Dorsolateral prefrontal cortex (tissue), 122 donors: ENCODE measurements at places on chromosomes 13 and 19.

GRCh38 chr13:109803825-109804224 is 17.4 kb upstream of the IRS2 start:
- no peak for DNase-seq

DNA sequence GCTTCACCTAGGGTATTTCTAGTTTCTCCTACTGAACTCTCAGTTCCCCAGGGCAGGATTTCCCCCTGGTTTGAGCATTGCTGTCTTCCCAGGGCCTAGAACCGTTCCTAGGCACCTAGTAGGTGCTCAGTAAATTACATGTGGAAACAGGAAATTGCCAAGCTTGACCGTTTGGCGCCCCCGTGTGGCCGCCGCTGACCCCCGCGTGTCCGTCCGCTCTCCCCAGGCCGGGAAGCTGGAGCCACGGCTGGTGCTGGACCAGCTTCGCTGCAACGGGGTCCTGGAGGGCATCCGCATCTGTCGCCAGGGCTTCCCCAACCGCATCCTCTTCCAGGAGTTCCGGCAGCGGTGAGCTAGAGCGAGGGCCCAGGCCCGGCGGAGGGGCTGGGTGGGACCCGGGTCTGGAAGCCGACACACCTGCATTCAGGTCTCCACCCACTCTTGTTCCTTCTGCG is 55.5 kb downstream of the MYH14 start:
- DNase-seq, result no peak

DNA sequence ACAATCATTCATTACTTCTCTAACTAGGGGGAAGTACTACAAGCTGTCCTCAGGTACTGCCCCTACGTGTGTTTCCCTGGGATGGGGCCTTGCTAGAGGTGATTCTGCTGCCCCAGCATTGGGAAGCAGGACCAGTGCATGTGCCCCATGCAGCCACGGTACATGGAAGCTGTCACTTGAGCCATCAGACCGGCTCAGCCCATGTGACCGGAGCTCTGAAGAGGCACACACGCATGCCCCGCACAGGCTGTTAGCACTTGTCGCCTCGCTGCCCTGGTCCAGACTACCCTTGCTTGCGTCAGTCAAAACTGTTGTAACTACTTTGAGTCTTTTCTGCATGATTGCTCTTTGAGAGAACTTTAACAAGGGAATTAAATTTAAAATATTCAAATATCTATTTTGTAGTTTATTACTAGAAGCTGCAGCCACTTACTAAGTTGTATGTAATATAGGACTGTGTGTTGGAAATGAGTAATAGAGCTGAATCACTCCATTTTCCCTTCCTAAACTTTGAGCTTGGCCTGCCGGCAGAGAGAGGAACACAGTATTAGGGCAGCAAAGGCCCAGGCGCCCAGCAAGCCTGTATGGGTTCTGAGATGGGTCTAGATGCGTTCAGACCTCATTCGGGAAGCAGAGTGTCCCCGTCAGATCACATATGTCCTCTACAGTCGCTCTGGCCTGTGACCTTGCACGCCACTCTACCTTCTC is 42.2 kb downstream of the DHRS12 start:
- DNase-seq, result no peak

DNA sequence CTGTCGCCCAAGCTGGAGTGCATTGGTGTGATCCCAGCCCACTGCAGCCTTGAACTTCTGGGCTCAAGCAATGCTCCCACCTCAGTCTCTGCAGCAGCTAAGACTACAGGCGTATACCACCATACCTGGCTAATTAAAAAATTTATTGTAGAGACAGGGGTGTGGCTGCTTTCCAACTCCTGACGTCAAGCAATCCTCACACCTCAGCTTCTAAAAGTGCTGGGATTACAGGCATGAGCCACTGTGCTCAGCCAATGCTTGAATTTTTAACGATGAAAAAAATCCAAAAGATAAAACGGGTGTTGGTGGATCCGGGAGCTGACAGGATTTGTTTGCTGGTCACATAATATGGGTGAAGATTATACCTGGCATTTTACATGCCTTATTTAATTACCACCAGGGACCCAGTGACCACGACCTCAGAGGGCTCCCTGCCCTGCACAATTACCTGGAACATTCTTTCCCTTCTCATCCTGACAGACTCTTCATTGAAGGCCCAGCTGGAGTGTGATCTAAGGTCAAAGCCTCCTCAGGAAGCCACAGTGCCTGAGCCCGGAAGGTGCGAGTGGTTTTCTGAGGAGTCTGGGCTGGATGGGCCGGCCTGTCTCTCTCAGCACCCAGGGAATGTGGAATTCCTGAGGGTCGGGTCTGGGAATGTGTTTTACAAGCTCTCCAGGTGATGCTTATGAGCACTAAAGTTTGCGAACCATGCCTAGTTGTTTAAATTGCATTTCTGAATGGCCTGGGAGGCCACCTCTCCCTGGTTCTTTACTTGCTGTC is 193.3 kb downstream of the USP12 start:
- no peak for DNase-seq

DNA sequence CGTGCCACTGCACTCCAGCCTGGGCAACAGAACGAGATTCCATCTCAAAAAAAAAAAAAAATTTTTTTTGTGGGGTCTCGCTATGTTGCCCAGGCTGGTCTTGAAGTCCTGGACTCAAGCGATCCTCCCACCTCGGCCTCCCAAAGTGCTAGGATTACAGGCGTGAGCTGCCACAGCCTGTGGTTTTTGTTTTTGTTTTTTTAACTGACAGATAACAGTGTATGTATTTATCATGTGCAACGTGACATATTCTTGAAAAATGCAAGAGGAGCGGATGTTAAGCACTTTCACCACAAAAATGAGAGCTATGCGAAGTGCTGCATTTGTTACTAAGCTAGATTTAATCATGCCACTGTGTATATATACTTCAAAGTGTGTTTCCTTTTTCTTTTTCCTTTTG is 49.0 kb downstream of the ARHGEF18 start:
- no peak for DNase-seq

DNA sequence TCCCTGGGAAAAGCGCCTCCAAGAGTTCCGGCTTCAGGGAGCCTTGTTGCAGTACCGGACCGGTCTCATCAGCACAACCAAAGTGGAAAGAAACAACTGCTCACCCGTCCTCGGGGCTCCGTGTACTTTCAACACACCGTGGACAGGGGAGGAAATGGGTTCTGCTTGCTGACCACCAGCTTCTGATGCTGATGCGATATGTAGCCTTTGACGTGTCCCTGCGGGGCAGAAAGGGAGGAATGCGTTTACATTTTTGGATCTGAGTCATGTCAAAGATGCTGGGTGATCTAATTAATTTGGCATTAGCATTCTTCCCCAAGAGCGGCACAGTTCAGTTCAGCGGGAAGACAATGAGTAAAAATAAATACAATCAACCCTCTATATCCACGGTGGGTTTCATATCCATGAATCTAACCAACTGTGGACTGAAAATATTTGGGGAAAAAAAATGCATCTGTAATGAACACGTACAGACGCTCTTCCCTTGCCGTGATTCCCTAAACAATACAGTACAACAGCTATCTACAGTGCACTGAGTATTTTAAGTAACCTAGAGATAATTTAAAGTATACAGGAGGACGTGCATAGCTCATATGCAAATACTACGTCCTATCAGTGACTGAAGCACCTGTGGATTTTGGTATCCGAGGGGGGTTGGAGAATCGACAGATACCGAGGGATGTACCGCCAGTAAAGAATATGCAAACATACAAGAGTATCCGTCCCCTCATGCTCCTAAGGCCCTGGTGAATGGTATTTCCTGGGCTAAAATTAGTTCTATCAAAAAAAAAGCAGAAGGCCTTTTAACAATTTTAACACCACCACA is 19.8 kb downstream of the PROZ start:
- DNase-seq, result no peak

DNA sequence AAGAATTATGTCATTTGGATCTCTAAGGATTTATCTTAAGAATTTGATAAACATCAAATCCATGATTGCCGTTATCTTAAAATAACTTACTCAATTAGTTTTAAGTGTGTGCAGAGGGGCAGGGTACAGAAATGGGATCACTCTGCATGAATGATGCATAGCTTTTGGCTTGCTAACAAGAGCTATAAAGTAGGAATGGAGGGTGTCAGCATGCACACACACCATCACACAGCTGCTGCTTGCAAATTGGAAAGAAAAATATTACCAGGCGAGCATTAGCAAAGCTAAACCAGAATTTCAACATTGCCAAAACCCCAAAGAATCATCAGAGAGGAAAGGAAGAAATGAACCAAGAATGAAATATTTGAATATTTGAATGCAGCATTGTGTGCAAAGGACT is 580.6 kb downstream of the LMO7 start:
- no peak for DNase-seq

DNA sequence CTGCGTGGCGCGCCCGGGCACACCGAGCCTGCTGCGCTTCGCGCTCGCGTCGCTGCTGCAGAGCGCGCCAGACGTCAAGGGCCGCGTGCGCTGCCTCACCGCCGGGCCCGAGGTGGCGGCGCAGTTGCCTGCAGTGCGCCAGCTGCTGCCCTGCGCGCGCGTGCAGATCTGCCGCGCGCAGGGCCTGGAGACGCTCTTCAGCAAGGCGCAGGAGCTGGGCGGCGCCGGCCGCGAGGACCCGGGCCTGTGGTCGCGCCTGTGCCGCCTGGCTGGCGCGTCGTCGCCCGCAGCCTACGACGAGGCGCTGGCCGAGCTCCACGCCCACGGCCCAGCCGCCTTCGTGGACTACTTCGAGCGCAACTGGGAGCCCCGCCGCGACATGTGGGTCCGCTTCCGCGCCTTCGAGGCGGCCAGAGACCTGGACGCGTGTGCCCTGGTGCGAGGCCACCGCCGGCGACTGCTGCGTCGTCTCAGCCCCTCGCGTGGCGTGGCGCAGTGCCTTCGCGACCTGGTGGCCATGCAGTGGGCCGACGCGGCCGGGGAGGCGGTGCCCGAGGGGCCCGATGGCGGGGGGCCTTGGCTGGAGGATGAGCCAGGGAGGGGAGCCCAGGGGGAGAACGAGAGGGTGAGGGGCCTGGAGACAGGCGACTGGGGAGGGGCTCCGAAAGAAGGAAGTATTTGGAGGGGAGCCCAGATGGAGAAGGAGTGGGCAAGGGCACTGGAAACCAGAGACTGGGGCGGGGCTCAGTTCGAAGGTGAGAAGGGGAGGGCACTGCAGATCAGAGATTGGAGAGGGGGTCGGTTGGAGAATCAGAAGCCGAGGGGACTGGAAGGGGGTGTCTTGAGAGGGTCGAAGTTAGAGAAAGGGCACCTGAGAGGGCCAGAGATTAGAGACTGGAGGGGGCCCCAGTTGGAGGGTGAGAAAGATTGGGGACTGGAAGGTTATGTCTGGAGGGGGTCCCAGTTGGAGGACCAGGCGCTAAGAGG is 24.7 kb downstream of the ZSWIM9 start:
- DNase-seq, result no peak

DNA sequence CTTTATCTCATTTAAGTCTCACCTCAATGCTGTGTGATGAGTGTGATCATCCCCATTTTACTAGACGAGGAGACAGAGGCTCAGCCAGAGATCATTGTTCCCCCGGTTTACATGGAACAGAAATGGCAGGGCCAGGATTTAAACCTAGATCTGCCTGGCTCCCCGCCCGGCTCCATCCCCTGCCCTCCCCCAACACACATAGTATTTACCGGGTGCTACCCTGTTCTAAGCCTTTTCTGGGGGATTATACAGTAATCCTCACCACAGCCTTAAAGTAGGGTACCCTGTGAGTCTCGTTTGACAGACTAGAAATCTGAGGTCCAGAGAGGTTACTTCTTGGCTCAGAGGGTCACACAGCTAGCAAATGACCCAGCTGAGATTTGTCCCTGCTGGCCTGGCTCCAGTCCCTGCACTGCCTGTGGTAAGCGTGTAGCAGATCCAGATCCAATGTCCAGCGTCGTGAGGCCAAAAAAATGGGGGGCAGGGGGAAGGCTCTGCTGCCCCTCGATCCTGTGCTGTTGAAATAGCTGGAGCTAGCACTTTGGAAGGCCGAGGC is 3.8 kb upstream of the KLC3 start:
- no peak for DNase-seq

DNA sequence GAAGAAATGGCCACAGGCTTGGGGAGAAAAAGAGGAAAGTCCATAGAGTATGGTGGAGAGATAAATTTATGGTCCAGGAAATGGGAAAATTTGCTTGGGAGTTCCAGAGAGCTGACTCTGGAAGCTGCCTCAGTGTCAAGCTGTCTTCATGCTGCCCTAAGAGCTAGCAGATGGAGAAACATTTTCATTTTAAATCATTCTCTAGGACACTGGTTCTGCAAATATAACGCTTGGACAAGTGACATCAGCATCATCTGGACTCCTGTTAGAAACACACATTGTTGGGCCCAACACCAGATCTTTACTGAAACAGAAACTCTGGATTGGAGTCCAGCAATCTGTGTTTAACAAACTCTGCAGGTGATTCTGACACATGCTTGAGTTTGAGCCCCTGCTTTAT is 592.0 kb upstream of the KLF12 start:
- no peak for DNase-seq

DNA sequence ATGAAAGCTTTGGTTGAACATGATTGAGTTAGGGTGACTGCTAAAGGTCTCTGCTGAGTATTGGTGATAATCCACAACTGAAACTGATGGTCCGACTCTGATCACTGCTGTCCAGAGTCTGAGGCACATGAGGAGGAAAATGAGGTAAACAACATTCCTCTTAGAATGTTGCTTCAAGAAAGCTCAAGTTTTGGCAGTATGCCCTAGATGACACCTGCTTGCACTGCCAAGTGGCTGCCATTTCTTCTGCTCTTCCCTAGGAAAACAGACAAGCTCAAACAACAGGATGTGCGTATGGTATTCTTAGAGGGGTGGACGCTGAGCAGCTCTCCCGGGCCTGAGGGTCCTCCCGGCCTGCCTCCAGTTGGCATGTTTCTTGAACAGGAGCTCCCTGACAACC is 15.2 kb upstream of the MTIF3 start:
- DNase-seq, result no peak

GRCh38 chr13:97978651-97979050 is 25.2 kb downstream of the IPO5 start:
- no peak for DNase-seq

- no peak for DNase-seq
Measured at GRCh38 chr13:49869519-49869918, 66.6 kb downstream of the SPRYD7 start.

DNA sequence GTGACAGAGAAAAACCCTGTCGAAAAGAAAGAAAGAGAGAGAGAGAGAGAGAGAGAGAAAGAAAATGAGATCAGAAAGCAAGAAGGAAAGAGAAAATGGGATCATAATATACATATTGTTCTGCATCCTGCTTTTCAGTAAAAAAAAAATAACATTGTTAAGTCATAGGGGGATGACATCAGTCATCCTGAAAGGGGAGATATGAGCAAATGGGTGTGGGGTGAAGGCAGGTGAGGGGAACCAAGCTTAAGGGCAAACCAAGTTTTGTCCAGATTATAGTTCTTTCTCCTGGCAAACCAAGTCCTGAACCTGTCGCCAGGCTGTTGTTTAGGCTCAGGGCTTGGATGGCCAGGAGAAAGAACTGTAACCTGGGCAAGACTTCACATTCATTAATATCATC is 92.6 kb upstream of the TMTC4 start:
- no peak for DNase-seq
